RCC 7860 (cell line): ENCODE measurements at places on chromosomes 1 and 21.
A peak's percentile ranks its signal among the peaks of the same experiment; 100 is the strongest.

- no peak for DNase-seq
These were observed 10.4 kb downstream of the IFI44L start for GRCh38 chr1:78630600-78630999.

DNA sequence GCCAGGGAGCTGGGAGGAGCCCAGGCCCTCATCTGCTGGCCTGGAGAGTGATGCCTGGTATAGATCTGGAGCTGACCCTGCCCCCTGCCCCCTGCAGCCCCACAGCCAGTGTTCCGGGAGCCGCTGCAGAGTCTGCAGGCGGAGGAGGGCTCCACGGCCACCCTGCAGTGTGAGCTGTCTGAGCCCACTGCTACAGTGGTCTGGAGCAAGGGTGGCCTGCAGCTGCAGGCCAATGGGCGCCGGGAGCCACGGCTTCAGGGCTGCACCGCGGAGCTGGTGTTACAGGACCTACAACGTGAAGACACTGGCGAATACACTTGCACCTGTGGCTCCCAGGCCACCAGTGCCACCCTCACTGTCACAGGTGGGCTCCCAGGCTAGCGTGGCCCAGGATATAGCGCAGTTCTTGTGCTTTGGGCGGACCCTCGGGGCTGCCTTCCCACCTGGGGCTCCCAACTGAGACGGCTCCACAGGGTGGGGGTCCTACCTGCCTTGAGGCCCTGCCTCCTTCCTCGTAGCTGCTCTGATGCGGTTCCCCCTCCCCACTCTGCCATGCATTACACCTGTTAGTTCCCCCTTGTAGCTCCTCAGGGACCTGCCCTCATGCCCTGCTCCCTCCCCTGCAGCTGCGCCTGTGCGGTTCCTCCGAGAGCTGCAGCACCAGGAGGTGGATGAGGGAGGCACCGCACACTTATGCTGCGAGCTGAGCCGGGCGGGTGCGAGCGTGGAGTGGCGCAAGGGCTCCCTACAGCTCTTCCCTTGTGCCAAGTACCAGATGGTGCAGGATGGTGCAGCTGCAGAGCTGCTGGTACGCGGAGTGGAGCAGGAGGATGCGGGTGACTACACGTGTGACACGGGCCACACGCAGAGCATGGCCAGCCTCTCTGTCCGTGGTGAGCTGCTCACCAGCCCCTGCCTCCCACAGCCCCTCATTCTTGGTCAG is 98.7 kb downstream of the OBSCN start:
- no peak for DNase-seq

GRCh38 chr1:182251561-182251960 is 140.0 kb downstream of the GLUL start:
- no peak for DNase-seq

DNA sequence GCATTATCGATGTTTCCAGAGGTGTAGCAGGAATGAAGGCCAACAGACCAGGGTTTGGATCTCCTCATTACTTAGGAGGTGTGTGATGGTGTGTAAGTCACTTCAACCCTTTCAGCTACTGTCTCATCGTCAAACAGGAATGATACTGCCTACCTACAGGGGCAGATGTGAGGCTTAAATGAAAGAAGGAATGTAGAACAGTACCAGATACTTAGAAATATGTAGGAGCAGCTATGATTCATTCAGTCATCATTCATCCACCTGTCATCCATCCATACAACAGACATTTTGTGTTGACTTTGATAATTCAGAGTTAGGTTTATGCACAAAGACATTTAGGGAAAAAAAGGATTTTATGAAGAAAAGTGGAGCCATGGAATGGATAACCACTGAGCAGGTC is 486.9 kb upstream of the DAB1 start:
- no peak for DNase-seq

DNA sequence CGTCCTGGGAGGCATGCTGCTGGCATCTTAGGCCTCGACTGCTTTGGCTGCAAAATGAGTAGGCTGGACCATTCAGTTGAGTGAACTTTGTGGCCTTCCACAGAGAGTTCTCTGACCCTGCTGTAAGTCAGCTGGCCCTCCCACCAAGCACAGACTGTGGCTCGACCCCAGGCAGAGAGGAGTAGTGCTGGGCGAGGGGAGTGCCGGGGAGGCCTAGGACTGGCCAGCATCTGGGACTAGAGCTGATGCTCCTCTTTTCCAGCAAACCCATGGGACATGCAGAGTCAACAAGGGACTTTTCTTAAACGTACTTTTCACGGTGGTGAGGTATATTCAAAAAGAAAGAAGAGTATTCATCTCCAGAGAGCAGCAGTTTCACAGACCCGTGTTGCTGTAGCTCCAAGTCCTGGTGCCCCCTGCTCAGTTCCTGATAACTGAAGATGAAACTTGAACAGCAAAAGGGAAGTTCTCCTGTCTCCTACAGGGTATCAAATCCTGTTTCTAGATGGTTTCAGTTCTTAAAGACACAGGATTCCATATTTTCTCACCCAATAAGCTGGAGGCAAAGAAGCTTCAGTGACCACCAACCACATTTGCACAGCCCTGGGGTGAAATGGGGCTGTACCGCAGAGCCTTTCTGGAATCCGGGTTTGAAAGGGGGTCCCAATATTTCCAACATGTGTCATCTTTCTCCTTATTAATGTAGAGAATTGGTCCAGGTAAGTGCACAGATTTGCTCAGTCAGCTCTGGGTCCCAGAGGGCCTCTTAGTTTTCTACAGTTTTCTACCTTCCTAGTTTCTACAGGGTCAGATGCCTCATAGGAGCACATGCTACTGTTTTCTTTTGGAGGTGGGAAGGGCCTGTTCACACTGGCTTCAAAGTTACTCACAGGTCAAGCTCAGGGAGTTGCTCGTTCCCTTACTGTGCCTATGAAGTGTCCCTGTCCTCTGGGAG is 20.9 kb downstream of the BATF3 start:
- DNase-seq, result no peak

GRCh38 chr21:25563361-25564116 is 43.7 kb downstream of the MRPL39 start:
- peak; percentile 37 for DNase-seq

DNA sequence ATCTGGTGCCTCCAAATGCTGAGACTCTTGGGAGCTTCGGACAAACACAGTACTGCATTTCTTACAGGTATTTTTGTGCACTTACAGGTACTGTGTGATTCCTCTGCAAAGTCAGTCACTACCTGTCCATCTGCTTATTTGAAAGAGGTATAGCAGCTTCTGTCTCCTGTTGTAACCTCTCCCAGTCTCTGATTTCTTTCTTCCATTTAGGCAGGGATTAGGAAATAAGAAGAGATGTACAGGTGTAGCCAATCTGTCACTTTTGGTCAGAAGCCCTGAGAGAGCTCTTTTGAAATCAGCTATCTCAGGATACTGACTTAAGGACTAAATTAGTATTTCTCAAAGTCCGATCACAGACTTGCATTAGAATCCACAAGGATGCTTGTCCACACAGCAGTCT is 54.0 kb downstream of the AKT3 start:
- no peak for DNase-seq

- no peak for DNase-seq
These were observed 76.4 kb downstream of the HLCS start for GRCh38 chr21:36890086-36890485.

GRCh38 chr1:47828978-47829377 is 168.2 kb downstream of the TRABD2B start:
- DNase-seq, result no peak

- no peak for DNase-seq
These were observed 128.9 kb downstream of the HIVEP3 start for GRCh38 chr1:41789661-41790330.

DNA sequence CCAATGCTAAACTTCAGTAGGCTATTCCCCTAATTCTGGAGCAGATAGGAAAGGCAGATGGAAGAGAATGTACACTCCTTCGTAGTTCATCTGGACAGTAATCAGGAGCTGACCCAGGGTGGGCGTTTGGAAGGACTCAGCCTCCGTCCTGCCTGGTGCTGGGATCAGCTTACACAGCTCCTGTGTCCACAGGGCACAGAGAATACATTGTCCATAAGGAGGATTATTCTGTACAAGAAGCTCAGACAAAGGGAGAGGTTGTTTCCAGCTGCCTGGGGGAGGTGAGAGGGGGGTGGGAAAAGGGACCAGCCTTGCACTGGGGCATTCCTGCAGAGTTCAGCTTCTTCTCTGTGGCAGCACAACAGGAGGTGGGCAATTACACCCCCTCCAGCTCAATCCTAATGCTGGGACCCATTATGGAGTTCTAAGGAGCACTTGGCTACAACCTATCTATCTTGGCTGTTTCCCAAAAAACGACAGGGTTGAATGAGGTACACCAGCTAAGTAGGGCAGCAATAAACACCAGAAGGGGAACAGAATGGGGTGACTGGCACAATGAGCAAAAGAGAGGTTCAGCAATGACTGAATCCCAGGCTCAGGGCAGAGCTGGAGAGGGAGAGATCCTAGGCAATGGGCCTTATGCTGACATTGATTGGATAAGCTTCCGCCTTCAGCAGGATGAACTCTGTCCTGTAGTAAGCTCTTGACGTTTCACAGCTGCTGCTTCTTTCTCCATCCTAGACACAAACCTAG is 7.4 kb downstream of the MED8 start:
- no peak for DNase-seq

GRCh38 chr1:10900251-10900651 is 103.8 kb upstream of the CASZ1 start:
- DNase-seq, result no peak

DNA sequence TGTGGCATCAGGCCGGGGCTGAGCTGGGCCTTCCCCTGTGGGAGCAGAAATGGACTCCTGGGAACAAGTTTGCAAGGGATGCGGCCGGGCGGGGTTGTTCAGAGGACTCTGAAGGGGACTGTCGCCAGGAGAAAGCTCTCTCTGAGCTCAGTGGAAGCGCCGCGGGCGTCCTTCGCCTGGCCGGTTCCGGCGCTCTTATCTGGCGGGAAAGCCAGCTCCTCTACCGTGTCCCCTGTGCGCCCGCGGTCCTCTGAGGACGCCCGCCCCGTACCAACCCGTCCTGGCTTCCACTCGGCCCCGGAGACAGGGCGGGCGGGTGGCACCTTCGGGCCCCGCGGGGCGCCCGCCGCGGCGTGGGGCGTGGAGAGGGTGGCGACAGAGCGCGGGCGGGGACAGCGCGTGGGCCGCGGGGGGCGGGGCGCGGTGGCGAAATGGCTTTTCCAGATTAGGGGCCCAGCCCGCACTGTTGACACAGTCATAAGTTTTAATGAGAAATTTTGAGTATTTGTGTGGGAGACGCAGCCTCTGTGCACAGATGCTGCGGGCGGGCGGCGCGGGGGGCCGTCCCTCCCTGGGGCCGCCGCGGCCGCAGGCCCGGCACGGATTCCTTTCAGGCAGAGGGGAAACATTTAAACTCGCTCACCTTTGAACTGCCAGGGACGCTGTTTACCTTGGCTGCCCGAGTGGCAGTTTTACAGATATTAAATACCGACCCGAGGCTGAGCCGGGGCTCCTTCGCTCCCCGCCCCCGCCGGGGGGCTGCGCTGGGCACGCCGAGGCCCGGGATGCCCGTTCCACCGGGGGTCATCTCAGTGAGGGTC is 70.2 kb downstream of the FOXD2 start:
- no peak for DNase-seq

DNA sequence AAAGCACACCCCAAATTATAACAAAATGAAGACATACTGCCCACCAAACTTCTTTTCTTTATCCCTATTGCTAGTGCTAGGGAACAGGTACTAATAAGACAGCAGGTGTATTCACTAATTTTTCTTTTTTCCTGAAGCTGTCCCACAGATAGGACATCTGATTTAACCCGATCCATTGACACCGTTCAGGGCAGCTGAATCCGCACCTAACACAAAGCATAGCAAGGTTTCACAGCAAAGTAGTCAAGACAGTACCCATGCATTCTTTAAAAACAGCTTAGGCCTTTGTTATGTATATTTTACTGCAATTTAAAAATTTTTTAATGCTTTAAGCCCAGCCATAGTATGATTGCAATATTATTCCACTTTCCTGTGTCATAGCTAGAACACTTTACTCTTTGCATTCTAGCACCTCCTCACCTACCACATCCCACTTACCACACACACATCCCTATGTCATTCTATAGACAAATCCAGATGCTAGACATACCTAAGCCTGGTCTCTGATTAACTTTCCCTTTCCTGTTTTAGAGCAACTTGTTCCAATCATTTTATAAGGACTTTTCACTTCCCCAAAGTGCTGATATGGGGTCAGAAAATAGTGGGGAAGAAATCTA is 40.4 kb downstream of the GATAD2B start:
- no peak for DNase-seq

DNA sequence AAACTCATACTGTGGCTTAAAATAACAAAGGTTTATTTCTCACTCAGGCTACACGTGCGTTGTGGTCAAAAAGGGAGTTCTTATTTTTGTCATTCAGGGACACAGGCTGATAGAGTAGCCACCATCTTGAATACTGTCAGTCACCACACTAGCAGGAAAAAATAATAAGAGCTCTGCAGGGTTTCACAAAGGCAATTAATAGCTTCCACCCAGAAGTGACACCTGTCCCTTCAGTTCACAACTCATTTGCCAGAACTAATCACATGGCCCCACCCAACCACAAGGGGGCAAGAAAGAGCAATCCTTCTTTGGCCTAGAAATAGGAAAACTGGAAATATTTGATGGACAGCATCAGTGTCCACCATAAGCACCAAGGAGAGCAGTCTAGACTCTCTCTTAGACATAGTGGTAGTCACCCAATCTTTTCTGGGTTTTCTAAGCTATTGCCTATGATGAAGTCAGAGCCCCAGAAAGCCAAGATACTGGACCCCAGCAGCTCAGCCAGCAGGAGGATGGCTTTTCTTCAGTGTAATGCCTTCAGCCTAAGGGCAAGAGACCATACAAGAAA is 8.2 kb downstream of the HAPLN2 start:
- peak; percentile 29 for DNase-seq

DNA sequence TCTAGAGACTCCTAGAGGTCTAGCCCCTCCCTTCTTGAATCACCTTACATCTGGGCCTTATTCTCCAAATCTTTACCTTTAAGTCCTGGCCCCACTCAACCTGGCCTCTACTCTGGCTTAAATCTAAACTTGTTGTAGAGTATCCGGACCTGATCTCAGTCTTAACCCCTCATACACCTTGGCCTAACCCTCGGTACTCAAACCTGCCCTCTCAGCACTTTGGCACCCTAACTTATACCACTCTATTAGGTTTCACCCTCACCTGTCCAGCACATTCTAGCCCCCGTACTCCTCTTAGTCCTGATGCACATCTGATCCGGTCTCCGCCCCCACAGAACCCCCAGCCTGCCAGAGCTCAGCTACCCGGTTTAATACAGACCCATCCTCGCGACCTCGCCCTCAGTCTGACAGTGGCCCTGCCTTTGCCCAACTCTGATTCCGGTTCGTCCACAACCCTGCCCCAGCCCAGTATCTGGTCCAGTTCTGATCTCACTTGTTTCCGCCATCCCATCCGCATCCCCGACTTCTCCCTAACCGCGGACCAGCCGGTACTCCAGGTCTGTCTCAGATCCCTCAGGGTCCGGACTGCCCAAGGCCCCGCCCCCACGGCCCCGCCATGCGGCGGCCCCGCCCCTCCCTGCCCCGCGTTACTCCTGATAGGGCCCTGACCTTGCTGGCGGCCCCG is 1.5 kb downstream of the TRIM62 start:
- DNase-seq, result peak; percentile 58

- DNase-seq, result peak; percentile 98
These were observed 62.5 kb upstream of the ARHGAP29 start for GRCh38 chr1:94299627-94300553.
